ENCODE measurements at places on chromosomes 5 and 9. TPM values are rescaled to one million over a fixed set of nuclear protein-coding genes. Genes with fewer than 3 reads are reported as not detected.

The IFNA21 gene
- polyA plus RNA-seq: not detected

The GARIN3 gene
- not detected for polyA plus RNA-seq

The PLAC8L1 gene
- polyA plus RNA-seq: 2.4 TPM

The IFNA2 gene
- not detected for polyA plus RNA-seq

The ANKRD20A1 gene
- 6.1 TPM for polyA plus RNA-seq
